ENCODE measurements at places on chromosomes 1 and 21.

GRCh38 chr1:27615346-27616192 lies 11.6 kb upstream of the AHDC1 start:
- DNase-seq: no peak

DNA sequence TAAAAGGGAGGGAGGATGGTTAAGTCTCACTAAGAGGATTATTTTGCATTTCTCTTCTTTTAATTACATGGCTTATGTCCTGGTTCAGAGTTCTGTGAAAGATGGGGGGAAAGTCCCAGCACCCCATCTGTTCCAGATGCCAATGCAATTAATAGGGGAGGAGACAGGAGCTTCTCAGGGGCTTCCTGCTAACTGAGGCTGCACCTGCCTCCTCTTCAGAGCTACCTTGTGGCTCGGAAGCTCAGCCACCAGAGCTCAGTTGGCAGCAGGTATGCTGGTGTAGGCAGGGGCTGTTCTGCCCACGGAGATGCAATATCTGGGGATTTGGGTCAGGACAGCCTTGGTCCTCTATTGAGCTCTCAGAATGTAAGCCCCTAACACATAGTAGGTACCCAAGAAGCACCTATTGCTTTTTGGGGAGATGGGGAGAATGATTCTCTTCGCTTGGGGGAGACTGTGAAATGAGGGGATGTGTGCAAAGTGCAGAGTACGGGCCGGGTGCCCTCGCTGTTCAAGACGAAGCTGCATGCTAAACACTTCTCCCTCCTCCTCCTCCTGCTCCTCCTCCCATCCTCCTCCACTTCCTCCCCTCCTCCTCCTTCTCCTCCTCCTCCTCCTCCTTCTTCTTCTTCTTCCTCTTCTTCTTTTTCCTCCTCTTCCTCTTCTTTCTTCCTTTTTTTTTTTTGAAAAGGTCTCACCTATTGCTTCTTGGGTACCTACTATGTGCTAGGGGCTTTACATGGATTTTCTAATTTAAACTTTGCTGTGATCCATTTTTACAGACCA lies 279.0 kb downstream of the PTPRU start:
- no peak for DNase-seq

DNA sequence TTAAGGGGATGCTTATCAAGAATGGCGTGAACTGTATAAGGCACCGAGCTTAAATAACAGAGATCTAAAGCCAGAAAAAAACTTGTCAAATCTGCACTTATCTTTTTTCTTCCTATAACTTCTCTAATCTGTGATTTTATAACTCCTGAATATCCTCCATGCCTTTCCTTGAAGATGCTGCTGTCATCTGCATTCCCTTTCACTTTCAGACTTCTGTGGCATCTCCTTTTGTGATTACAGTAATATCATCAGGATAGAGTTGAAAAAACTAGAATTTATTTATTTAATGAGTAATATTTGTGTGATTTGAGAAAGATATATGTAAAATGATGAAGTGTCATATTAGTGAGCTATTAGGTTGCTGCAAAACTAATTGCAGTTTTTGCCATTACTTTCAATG lies 357.8 kb upstream of the PTBP2 start:
- no peak for DNase-seq

GRCh38 chr21:23574932-23575331 lies 2032.3 kb downstream of the MRPL39 start:
- DNase-seq: no peak

GRCh38 chr1:52426371-52426770 lies 22.0 kb downstream of the PRPF38A start:
- DNase-seq: no peak
